ENCODE measurements at places on chromosomes 12 and 14.
A peak's percentile ranks its signal among the peaks of the same experiment; 100 is the strongest.

- DNase-seq: no peak
Observed at GRCh38 chr12:99644629-99645028, 2.9 kb upstream of the GARIN6 start.

- no peak for DNase-seq
Observed at GRCh38 chr12:124694250-124694649, 126.8 kb upstream of the NCOR2 start.

- DNase-seq: no peak
Observed at GRCh38 chr14:80291101-80291500, 79.8 kb upstream of the DIO2 start.

DNA sequence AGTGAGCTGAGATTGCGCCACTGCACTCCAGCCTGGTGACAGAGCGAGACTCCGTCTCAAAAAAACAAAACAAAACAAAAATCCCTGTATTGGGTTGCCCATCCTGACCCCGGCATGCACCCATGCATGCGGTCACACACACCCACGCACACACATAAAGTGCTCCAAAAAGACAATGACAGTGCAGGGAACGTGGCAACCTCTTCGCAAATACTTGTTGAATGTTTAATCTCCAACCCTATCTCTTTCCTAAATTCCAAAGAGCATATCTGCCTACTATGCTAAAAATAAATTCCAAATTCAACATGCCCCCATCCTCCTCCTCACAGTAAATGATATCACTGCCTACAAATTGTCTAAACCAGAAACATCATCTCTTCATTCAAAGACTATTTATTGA lies 13.5 kb downstream of the SLC7A7 start:
- no peak for DNase-seq

DNA sequence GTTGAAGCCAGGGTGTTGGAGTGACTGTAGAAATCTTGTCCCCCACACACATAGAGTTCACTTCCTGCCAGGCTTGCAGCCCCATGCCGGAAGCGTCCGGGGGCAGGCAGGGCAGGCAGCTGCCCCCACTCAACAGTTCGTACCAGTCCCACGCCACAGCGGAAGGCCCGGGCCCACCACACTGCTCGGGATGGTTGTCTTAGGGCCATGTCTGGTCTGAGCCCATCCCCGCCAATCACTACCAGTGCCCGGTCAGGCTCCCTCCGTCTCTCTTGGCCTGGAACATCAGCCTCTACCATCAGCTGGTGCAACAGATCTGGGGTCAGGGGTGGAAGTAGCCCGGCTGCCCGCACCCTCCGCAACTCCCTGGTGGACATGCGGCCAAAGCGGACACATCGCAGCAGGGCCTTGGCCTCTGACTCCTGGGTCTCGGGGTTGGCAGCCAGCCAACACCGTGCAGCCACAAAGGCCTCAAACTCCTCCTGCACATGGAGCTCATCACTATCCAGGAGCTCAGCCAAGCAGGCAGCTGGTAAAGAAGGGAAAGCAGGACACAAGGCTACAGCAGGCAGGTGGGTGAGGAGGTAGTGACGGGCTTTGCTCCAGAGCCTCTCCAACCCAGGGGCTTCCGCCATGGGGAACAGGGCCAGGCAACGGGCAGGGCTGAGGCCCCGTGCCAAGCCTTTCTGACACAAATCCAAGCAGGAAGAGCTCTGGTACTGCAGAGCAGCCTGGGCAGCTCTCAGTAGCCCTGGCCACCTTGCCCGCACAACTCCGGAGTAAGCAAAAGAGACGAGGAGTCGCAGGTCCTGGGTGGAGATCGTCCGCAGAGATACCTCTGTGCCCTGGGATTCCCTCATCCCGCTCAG lies 5.9 kb downstream of the KLHL33 start:
- no peak for DNase-seq

- no peak for DNase-seq
Observed at GRCh38 chr14:62844546-62844945, 200.7 kb downstream of the KCNH5 start.

DNA sequence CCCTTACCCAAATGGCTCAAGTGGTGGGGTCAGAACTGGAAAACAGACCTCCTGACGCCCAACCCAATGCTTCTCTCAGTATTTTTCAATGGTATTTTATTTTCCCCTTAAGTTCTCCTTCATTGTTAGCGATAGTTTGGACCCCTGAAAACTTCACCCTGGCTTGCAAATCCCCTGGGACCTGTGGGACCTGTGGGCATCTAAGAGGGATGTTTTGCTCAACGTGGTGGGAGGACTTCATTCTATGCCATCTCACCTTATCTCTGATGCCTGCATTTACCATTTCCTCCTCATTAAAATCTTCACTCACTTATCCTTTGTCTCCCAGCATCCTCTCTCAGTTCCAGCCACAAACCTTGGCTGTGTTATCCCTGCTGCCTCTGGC lies 59.4 kb upstream of the GZMB start:
- no peak for DNase-seq

DNA sequence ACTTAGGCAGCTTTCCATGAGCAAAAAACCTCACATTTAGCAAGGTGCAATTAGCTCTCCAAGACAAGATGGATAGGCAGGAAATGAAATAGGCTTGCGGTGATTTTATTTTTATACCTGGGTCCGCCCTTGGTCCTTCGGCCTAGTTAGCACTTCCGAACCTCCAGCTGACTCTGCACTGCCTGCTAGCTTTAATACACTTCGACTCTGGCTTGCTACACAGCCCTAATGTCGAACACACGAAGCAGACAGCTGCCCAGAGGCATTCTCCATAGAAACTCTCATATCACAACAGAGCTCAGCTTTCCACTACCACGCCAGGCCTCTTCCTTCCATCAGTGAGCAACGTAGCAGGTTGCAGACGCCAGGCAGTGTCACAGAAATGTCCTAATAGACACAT lies 688.0 kb downstream of the VRK1 start:
- DNase-seq: no peak

GRCh38 chr14:29805415-29806123 lies 122.1 kb downstream of the PRKD1 start:
- no peak for DNase-seq

DNA sequence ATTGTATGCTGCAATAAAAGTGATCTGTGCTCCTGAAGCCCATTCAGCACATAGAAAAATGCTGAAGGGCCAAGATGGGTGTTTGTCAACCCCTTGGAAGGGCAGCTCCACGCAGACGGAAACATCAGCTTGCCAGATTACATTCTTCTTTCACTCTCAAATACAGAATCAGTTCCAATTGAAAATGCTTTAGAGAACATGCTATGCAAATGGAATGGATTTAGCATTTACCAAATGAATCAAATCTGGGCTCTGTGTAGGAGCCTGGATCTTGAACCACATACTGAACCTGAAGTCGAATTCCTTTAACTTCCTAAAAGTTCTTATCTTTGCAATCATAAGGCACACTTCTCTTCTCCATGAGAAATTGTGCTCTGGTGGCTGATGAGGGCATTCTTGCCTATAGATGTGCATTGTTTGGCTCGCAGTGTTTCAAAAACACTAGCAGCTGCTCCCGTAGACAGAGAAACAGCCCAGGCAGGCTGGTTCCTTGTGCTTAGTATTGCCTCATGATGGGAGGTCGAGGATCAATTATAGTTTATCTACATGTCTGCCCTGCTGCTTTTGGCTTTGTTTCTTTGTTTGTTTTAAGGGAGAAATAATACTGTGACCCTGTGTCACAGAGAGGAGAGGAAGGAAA lies 489.8 kb upstream of the FLRT2 start:
- DNase-seq: no peak

DNA sequence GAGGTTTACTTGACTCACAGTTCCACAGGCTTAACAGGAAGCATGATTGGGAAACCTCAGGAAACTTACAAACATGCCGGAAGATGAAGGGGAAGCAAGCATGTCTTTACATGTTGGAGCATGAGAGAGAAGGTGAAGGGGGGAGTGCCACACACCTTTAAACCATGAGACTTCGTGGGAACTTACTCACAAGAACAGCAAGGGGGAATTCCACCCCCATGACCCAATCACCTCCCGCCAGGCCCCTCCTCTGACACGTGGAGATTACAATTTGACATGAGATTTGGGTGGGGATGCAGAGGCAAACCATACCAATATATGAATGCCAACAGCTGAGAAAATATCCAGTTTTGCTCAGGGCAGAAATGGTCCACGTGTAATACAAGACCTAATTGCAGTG lies 518.6 kb downstream of the VRK1 start:
- DNase-seq: no peak

GRCh38 chr12:85775091-85775490 lies 61.1 kb downstream of the RASSF9 start:
- no peak for DNase-seq

- no peak for DNase-seq
Observed at GRCh38 chr12:7719946-7720730, 8.9 kb downstream of the DPPA3 start.

- DNase-seq: no peak
Observed at GRCh38 chr12:110998165-110998564, 77.8 kb upstream of the MYL2 start.

DNA sequence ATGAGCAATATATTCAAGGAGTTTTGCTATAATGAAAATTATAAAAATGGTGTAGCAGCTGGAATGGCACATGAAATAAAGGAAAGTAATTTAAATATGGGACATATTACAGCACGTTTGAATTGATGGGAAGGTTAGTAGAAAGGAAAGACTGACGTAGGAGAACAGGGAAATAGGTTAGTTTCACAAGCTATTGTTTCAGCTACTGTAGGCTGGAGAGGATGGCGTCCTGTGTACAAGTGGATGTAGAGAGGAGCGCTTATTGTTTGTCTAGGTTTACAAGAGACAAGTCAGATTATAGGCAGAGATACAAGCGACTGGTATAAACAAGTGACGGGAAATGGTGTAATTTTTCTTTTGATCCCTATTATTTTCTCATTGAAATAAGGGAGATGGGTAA lies 431.2 kb upstream of the PDE3A start:
- no peak for DNase-seq

GRCh38 chr12:6426882-6427671 lies 17.7 kb upstream of the CD27 start:
- no peak for DNase-seq

GRCh38 chr14:64417055-64417770 lies 29.1 kb downstream of the MTHFD1 start:
- DNase-seq: no peak

DNA sequence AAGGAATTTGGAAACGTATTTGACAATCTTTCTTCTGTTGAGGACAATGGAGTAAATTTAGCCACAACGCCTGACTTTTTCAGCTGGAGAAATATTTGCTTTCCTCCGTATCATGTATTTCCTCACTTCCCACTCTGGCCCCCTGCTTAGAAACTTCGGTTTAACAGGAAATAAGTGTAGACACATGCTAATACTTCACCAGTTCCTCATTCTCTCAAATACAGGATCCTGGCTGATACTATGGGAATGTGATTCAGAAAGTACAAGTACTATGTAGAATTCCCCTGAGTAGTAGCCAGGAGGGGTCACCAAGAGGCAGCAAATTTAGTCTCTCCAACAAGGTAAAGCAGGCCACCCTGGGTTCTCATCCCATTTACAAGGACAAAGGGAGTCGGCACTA lies 58.0 kb downstream of the FAR2 start:
- DNase-seq: no peak

GRCh38 chr12:123519141-123520001 lies 14.1 kb downstream of the RILPL1 start:
- DNase-seq: peak; percentile 23

DNA sequence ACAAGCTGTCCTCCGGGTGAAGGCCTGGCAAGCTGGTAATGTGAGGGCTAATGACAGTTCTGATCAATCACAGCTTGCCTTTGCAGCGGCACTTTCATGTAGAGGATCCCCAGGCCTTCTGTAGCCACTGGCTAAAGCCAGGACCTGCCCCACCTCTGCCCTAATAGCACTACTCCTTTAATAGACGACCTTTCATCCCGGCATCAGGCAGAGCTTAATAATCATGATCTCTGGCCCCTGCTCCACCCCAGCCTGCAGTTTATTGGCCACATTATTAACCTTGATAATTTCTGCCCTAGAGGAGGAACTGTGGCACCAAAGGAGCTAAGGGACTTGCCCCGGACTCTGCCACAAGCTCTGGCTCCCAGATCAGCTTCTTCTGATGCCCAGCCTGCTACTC lies 142.3 kb upstream of the TBX3 start:
- no peak for DNase-seq

- peak; percentile 34 for DNase-seq
Observed at GRCh38 chr12:116708826-116709756, 28.8 kb downstream of the SPRING1 start.

GRCh38 chr12:3748620-3749019 lies 4.3 kb downstream of the CRACR2A start:
- DNase-seq: no peak

DNA sequence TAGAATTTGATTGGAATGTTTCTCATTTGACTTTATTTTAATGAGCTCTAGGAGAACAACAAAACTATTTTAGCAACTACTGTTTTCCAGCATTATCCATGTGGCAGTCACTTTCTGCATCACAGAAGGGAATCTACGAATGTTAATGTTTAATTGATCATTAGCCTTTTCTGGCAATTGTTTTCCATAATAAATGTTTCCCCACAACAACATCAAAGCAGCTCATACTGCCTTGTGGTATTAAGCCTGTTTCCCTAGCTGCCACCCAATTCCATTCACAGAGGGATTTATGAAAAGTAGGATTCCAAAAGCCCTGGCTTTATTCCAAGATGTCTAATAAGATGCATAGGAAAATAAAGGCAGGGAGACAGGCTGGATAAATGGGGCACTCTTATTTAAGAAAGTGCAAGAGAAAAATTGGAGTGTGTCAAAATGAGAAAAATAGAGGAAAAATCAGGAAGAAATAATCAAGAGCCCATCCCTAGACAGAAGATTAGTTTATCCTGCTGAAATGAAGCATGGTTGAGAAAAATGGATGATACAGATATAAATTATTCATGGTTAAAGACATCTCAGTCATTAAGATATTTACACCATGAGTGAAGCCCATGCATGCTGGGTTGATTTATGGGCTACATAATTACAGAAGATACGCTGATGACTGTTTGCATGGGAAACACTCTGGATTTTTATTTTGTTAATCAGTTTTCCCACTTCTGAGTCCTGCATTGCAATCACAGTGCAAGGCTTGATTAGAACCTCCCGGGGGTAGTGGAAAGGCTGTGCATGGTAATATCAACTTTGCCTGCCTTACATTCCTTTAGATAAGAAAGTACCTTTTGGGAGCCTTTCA lies 180.3 kb downstream of the HELB start:
- DNase-seq: peak; percentile 7

Data from NCI-H526 (cell line).